ENCODE measurements at places on chromosomes 4 and X.

GRCh38 chrX:85928606-85929005 lies 118.8 kb downstream of the CHM start:
- no peak for DNase-seq

DNA sequence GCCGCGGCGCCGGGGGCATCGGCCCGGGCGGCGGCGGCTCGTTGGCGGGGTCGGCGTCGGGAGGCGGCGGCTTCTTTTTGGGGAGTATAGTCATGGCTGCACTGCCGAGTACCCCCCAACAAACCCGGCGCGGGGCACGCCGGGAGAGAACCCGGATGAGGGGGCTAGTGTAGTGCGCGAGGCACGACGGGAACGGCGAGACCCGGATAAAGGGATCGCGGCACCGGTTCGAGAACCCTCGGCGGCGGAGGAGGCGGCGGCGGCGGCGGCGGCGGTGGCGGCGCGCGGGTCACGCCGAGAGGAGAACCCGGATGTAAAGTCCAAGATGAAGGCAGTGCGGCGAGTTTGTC lies at the start of gene OTUD5:
OTUD5 (minus strand) TSS at position 131 of the 350 bp plus-strand sequence; CDS start at position 94, 37 bp downstream.
- no peak for DNase-seq

DNA sequence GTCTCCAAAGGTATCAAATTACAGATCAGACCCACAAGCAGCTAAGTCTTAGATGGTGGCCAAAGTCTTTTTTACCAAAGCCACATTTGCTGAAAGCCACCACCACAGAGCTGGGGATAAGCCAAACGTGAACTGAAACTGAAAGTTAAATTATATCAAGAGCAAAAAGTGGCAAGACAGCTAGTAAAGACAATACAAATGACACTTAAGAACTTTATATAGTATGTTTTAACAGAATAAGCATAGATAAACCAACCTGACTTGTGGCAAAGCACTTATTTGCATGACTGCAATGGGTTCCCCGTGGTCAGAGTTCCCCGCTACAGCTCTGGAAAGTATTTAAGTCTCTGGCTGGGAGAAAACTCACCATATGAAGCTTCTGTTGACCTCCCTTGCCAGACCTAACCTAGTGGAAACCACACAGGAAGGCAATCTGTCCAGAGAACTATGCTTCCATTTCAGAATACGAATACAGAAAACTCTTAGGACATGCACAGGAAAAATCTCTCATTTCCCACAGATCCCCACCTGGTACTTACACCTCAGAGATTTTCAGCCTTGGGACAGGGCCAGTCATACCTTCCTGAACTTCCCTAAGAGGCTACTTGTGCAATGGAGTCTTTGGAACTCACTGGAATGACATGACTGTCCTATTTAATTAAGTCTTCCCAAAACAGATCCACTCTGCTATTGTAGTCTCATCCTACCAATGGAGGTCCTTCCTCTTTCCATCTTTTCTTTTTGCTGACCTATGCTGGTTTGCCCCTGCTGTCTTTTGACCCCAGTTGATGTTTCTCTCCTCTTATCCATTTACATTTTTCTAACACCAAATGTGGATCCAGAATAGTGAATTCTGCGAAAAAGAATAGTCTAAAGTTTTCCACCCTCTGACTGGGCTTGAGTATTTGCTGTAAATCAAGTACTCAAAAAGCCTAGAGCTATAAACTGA lies 225.1 kb downstream of the NR3C2 start:
- no peak for DNase-seq

DNA sequence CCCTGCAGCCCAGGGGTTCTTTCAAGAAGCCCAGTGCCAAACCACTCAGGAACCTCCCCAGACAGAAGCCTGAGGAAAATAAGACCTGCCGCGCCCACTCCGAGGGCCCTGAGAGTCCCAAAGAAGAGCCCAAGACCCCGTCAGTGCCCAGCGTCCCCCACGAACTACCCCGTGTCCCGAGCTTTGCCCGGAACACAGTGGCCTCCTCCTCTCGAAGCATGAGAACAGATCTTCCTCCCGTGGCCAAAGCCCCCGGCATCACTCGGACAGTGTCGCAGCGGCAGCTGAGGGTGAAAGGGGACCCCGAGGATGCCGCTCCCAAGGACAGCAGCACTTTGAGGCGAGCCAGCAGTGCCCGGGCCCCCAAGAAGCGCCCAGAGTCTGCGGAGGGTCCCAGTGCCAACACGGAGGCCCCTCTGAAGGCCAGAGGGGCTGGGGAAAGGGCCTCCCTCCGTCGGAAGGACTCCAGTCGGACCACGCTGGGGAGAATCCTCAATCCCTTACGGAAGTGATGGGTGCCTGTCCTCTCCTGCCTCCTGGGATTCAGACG lies 40.2 kb downstream of the FHDC1 start:
- no peak for DNase-seq

DNA sequence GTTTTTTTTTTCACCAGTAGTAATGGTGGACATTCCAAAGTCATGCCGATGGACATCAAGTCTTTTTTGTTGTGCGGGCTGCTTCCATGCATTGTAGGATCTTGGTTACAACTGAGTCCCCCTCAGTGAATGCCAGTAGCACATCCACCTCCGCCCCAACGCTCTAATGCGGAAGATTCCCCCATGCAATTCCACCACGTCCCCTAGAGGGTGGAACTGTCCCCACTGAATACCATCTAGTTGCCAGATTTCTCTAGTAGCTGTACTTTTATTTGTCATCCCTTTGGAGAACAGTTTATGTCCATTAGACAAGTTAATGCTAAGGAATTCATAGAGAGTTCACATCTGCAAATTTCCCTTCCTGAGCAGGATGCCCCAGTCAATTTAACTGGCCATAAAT lies 6.7 kb downstream of the SHISA3 start:
- DNase-seq, result no peak

DNA sequence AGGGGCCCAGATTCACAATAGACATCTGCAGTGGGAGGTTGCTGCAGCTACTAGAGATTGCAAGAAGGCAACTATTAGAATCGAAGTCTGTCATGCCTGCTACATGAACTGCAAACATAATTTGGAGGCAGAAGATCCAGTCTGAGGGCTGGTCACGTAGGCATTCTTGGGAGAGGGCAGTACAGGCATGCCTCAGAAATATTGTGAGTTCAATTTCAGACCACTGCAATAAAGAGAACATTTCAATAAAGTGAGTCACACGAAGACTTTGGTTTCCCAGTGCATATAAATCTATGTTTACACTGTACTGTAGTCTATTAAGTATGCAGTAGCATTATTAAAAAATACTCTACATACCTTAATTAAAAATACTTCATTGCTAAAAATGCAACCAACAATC lies 585.8 kb upstream of the FAT1 start:
- no peak for DNase-seq

- no peak for DNase-seq
These were observed 76.5 kb downstream of the MED28 start for GRCh38 chr4:17690898-17691297.

DNA sequence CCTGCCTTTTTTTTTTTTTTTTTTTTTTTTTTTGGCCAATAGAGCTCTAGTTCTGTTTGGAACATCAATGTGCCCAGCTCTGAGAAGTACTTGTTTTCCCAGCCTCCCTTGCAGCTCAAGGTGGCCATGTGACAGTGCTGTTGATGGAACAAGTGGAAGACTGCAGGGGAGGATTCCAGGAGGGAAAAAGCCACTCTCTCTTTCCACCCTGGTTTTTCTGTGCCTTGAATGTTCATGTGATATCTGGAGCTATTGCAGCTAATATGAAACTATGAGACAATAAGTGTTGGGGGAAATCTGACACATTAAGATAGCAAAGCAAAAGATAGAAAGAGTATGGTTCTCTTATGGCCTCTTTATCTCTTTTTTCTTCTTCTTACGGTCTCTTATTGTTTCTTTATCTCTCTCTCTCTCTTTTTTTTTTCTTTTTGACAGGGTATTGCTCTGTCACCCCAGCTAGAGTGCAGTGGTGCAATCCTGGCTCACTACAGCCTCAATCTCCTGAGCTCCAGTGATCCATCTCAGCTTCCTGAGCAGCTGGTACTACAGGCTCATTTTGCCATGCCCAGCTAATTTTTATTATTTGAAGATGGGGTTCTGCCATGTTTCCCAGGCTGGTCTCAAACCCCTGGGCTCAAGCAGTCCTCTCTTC lies 192.0 kb upstream of the LNX1 start:
- DNase-seq, result no peak

- no peak for DNase-seq
These were observed 263.3 kb upstream of the MAGEB2 start for GRCh38 chrX:29952016-29952415.

- no peak for DNase-seq
These were observed 29.4 kb upstream of the FOXR2 start for GRCh38 chrX:55593756-55594257.

DNA sequence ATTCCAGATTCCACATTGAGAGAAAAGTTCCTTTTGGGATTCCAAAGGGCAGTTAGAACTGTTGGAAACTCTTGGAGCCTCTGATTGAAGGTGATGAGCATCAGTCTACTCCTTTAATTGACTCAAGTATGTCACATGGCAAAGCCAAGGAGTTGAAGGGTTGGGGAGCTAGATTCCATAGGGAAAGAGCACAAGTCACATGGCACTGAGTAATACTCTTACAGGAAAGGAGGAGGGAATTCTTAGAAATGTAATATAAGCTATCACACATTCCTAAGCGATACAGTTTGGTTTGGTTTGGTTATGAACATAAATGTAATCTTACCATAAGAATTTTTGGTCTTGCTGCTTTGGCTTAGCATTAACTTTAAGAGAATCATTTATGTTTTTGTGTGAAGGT lies 15.7 kb downstream of the SPCS3 start:
- DNase-seq, result no peak

DNA sequence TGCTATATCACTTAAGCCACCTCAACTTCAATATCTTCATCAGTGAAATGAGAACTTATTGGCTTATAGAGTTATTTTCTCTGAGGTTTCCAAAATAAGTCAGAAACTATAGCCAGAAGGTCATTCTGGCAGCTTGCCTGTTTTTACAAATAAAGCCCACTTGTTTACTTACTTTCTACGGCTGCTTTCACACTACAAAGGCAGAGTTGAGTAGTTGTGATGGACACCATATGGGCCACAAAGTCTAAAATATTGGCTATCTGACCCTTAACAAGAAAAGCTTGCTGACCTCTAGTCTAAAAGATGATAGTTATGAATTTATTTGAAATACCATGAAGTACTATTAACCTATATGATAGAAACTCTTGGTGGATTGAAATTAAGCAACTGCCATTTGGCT lies 67.3 kb upstream of the ATOH1 start:
- no peak for DNase-seq

- no peak for DNase-seq
These were observed 54.4 kb downstream of the IRF2 start for GRCh38 chr4:184419976-184420375.

DNA sequence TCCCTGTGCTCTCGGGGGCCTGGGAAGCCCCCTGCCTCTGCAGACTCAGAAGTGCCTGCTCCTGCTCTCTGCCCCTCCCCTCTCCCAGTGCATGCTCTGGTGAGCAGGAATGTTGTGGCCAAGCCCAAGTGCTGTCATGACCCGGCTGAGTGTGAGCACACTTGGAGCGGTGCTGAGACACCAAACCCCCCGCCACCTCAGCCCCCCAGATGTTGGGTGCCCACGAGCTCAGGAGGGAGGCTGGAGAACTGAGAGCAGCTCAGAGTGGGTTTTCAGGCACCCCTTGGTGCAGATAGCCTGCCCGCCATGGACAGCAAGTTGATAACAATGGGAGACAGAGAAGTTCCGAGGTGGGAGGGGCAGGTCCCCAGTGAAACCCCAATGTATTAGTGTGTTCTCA lies 477.4 kb downstream of the ACTRT1 start:
- no peak for DNase-seq

GRCh38 chrX:4668802-4669536 lies 955.5 kb upstream of the PRKX start:
- no peak for DNase-seq

GRCh38 chrX:9794495-9794894 lies 8.3 kb downstream of the SHROOM2 start:
- DNase-seq, result no peak

DNA sequence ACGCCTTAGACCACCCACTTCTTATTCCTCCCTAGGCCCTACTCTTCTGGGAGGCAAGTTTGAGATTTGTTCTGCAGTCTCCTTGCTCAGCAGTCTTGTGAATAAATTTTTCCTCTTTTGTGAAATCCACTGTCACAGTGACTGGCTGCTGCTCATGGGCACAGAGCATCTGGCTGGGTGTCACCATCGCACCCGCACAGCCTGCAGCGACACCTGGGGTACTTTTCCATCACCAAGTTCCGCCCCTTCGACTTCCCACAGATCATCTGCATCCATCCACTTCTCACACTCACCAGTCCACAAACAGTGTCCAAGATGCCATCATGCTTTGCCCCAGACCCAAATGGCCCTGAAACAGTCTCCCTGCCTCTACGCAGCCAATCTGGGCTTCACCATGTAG lies 36.4 kb upstream of the AFAP1 start:
- no peak for DNase-seq

DNA sequence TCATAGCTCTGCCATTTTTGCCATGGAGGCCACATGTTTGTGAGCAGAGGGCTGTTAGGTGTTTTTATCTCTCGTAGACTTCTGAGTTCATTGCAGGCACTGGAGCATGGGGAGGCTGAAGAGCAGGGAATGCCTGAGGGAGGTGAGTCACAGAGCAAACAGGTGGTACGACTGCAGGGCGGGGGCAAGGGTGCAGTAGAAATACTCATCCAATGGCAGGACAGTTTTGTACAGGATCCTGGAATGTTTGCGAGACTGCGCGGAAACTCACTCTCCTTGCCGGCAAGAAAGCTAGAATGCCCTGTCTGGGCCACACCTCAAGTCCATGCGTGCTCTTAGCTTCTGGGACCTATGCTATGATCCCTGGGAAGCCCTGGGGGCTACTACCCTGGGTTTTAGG lies 20.0 kb upstream of the VCX2 start:
- peak; percentile 55 for DNase-seq

DNA sequence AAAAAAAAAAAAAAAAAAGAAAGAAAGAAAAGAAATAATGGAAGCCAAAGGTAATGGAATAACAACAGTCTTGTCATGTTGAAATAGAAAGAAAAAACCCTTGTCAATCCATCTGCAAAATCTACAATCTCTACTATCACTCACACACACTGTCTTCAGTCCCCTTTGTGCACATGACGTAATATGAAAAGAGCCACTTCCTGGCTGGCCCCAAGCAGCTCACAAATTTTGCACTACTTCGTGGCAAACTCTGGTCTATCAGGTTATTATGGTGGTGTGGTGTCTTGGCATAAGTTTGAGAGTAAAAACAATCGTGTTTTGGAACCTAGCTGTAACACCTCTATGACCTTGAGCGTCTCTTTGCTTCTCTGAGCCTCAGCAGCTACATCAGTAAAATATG lies 8.3 kb upstream of the AFAP1 start:
- DNase-seq, result no peak

DNA sequence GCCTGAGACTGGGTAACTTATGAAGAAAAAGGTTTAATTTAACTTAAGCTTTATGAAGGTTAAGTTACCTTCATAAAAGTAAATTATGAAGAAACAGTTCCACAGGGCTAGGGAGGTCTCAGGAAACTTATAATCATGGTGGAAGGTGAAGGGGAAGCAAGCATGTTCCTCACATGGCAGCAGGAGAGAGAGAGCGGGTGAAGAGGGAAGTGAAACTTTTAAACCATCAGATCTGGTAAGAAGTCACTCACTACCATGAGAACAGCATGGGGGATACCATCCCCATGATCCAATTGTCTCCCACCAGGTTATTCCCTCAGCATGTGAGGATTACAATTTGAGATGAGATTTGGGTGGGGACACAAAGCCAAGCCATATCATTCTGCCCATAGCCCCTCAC lies 944.7 kb upstream of the NDST4 start:
- no peak for DNase-seq

- DNase-seq, result no peak
These were observed 27.7 kb upstream of the PROM1 start for GRCh38 chr4:16111533-16111932.

GRCh38 chrX:103175944-103176753 lies 38.8 kb upstream of the BEX4 start:
- DNase-seq, result peak; percentile 60

- no peak for DNase-seq
These were observed 674 bp upstream of the IL15 start for GRCh38 chr4:141635736-141636081.

Data from breast epithelium (tissue), 4 donors.